Heart left ventricle (tissue), 16 donors: ENCODE measurements at places on chromosomes 2 and 18. TPM values are rescaled to one million over a fixed set of nuclear protein-coding genes. Genes with fewer than 3 reads are reported as not detected.

The ACTR3 gene
- 15.3 TPM for polyA plus RNA-seq

The TYMS gene
- polyA plus RNA-seq, result 1.00 TPM

DNA sequence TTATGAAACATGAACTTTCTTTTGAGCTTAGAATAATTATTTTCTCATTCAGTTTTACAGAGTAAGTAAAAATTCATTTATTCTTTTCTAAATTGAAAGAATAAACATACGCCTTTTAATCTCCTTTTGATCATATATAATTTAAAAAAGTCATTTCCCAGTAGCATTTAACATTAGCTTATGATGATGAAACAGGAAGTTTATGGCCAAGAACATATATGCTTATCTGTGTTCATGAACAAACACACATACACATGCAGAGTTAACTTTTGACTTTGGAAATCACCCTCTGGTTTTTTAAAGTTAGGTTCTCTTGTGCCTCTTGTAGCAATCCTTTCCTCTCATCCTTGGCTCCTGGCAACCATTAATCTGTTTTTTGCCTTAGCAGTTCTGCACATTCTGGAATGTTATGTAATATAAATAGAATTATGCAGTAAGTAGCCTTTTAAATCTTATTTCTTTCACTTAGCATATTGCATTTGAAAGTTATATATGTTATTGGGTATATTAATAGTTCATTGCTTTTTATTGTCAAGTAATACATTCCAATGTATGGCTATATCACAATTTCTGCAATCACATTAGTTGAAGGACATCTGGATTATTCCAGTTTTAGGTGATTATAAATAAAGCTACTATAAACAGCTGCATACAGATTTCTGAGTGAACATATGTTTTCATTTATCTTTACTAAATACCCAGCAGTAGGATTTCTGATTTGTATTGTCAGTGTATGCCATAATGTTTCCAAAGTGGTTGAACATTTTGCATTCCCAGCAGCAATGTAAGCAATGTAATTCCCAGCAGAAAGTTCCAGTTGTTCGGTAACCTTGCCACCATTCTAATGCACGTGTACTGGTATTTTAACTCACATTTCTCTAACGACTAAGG is 210.3 kb downstream of the ZRANB3 start:
- H3K27me3 ChIP-seq, result no peaks in the 10 kb centered on the region
- no peak for DNase-seq
- H3K27ac ChIP-seq, result no peak overlapping the region
- H3K4me1 ChIP-seq, result no peaks in the 10 kb centered on the region

GRCh38 chr2:98546186-98546585 is 62.1 kb downstream of the COA5 start:
- H3K36me3 ChIP-seq, result peaks cover 91% of the 10 kb centered on the region
- no peaks in the 10 kb centered on the region for H3K27me3 ChIP-seq
- H3K4me3 ChIP-seq, result no peak overlapping the region
- H3K4me1 ChIP-seq, result no peaks in the 10 kb centered on the region
- DNase-seq, result no peak
- no peak overlapping the region for H3K27ac ChIP-seq

GRCh38 chr2:144580521-144581161 is 60.7 kb upstream of the ZEB2 start:
- no peak overlapping the region for H3K4me3 ChIP-seq
- DNase-seq, result no peak
- H3K4me1 ChIP-seq, result no peaks in the 10 kb centered on the region
- no peaks in the 10 kb centered on the region for H3K27me3 ChIP-seq
- no peaks in the 10 kb centered on the region for H3K36me3 ChIP-seq
- no peak overlapping the region for H3K27ac ChIP-seq

DNA sequence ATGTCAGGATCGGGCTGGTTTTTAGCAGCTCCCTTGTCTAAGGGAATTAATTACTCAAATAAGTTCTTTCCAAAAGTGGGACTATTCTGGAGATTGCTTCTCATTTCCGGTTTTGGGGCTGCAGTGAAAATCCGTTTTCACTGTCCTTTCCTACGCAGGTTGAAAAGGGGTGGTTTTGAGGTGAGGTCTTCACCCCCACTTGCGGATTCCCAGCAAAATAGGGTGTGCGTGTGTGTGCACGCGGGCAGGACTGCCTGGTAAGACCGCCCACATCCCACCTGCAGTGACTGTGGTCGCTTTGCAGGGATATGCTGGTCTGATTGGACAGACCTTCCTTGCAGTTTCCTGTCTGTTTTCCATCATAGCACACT is 472 bp upstream of the PLEKHM3 start:
- no peaks in the 10 kb centered on the region for H3K27me3 ChIP-seq
- DNase-seq, result no peak
- H3K36me3 ChIP-seq, result no peaks in the 10 kb centered on the region
- H3K27ac ChIP-seq, result peak overlapping the region; percentile 66
- H3K4me1 ChIP-seq, result peaks cover 4% of the 10 kb centered on the region
